ENCODE measurements at places on chromosomes 1 and 21.
A peak's percentile ranks its signal among the peaks of the same experiment; 100 is the strongest.

GRCh38 chr1:240790856-240791255, 178.9 kb upstream of the GREM2 start:
- no peak for DNase-seq

- DNase-seq = no peak
Observed at GRCh38 chr1:227124473-227124872, 184.4 kb downstream of the COQ8A start.

GRCh38 chr1:77514921-77515776, 167.3 kb downstream of the ZZZ3 start:
- DNase-seq = no peak

DNA sequence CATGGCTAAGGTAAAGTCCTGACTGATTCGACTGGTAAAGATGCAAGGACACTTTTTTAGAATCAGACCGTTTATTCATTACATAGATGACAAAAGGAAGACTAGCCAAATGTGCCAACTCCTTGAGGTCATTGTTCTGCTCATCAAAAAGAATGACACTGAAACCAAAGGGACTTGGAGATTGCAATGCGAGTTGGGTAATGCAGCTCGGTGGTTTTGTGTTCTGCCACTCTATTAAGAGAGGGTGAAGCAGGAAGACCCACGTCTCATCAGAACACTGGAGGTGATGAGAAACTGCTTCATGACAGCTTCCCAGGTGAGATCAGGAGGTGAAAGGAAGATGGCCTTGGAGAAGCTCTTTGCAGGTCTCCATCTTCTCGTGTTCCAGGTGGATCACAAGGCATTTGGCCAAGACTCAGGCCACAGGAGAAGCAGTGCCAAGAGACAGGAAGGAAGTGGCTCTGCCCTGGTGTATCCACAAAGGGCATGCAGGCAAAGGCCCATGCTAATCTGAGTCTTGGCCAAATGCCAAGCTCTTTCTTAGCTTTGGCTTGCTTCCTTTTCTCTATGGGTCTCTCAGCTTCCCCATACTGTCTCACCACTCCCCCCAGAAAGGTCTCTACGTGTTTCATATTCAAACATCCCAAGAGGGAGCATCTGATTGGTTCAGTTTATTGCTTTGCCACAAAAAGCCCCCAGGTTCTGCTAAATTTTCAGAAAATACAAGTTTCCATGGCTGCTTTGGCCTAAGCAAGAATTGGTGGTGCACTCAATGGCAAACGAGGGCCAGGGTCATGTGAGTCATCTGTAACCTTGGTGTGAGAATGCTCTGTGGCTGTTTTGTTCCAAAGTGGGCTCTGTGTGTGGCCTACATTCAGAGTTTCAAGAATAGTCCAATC, 5.7 kb upstream of the CCT8 start:
- DNase-seq = peak; percentile 14

GRCh38 chr1:248140846-248141245, 4.1 kb upstream of the OR2M5 start:
- DNase-seq = no peak

DNA sequence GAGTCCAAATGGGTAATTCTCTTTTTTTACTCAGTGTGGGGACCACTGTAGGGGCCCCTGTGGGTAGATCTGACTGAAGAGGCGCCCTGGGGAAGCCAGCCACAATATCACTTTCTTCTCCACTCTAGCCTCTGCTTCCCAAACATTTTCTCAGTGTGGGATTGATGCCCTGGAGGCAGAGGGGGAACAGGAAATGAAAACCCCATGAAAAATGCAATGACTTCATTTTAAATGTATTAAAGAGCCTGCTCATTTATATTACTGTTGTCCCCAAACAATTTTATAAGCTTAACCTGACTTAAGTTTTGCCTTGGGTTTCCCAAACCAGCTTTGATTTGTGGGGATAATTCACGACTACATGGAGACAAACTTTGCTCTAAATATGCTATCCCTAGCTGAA, 181.9 kb downstream of the C1orf94 start:
- no peak for DNase-seq

DNA sequence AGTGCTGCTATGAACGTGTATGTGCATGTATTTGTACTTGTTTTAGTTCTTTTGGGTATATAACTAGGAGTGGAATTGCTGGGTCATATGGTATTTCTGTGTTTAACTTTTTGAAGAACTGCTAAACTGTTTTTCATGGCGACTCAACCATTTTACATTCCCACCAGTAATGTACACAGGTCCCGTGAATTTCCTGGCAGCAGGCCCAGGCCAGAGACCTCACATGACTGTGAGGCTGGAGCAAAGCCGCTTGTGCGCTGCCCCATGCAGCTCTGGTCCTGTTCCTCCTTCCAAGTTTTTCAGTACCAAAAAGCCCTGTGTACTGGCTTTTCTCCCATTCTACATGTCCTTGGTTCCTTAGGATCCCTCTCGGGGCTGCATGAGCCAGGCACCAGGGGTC, 29.6 kb downstream of the ACOT11 start:
- peak; percentile 41 for DNase-seq

GRCh38 chr1:47491341-47491753, 53.5 kb downstream of the FOXD2 start:
- DNase-seq = no peak

DNA sequence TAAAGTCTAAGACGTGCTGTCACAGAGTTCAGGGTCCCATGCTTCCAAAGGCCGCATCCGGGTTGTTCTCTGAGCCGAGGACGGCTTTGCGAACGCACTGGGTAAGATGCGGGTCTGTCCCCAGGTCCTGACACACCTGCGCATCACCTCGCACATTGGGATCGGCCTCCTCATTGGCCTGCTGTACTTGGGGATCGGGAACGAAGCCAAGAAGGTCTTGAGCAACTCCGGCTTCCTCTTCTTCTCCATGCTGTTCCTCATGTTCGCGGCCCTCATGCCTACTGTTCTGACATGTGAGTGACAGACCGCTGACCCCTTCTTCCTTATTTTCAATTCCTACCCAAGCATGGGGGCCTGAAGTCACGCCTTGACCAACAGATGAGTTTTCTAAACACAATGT, 25.3 kb downstream of the TFF3 start:
- DNase-seq = no peak

GRCh38 chr1:51648180-51649109, 31.6 kb downstream of the OSBPL9 start:
- DNase-seq = peak; percentile 84

DNA sequence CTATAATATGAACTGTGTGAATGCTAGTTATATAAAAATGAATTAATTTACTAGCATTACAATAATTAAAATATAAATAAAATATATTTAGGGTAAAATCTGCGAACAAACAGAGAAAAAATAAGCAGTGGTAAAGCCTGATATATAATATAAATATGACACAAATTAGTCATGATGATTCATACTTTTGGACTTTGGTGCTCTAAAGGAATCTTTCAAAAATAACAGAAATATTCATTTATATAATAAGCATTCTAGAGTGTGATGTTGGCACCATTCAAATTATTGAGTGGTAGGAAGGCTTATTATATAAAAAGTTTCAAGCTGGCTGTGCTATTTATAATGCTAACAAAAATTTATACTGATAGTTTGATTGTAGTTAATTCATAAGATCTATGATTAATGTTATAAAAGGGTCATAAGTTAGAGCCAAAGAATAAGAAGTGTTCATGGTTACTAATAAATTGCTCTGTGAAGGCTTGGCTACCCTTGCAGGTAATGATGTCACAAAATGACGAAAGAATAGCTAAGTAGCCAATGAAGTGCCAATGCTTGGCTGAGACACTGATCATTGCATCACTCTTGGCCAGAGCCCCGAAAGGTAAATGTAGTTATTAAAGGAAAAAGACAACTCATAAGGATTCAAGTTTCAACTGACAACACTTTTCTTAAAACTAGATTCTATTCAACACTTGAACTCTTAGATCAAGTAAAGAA, 108.7 kb downstream of the USH2A start:
- DNase-seq = peak; percentile 39

GRCh38 chr1:203760506-203760905, 4.5 kb upstream of the LAX1 start:
- no peak for DNase-seq

DNA sequence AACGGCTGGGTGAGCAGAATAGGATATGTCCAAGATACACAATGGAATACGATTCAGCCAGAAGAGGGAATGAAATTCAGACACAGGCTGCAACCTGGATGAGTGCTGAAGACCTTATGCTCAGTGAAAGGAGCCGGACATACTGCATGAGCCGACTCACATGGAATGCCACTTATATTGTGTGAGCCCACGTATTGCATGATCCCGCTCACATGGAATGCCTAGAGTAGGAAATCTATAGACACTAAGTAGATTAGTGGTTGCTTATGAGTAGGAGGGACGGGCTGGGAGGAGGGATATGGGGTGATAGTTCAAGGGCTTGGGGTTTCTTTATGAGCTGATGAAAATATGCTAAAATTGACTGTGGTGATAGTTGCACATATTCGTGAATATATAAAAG, 26.8 kb downstream of the TMPRSS2 start:
- DNase-seq = no peak

- DNase-seq = no peak
Observed at GRCh38 chr1:9120312-9120958, 8.5 kb downstream of the GPR157 start.

DNA sequence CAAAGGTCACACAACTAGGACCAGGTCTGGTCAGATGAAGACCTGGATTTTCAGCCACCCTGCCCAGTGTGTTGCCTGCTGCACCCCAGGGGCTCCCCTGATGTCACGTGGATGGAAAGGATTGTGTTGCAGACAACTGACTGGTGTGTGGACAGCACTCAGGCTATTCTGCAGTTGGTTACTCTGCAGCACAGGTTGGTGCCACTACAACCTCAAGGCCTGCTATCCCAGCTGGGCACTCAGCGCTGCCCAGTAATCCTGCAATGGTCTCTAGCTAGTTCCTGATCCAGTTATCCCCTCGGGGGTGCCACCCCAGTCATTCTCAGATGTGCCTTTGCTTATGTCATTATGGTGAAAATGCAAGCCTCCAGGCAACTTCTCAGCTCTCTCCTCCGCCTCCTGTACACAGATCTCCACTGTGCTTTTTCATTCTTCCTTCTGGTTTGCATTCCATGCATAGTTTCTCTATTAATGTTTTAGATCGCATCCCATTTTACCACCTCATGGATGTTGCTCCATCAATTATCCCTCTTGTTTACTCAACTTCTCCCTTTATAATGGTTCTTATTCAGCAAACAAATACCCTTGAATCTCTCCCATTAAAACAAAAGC, 503.2 kb upstream of the CAMK1G start:
- DNase-seq = no peak

- DNase-seq = no peak
Observed at GRCh38 chr21:16169779-16170178, 440.0 kb downstream of the USP25 start.

DNA sequence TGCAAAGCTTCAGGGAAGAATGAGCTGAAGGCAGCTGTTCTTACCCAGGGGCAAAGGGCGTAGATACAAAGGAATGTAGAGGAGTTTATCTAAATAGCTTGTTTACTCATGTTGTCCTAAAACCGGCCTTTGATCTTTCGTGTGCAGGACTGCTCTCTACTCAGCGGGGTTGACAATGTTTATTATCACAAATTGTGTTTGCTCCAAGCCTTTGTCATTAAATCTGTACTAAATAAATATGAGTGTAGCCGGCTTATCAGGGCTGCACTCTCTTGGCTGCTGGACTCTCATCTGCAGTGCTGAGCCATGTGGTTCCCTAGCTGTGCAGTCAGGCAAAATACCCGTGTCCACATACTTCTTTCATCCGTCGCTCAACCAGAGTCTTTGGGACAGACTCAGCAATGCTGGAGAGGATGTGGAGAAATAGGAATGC, 199.0 kb downstream of the LBR start:
- DNase-seq = no peak

DNA sequence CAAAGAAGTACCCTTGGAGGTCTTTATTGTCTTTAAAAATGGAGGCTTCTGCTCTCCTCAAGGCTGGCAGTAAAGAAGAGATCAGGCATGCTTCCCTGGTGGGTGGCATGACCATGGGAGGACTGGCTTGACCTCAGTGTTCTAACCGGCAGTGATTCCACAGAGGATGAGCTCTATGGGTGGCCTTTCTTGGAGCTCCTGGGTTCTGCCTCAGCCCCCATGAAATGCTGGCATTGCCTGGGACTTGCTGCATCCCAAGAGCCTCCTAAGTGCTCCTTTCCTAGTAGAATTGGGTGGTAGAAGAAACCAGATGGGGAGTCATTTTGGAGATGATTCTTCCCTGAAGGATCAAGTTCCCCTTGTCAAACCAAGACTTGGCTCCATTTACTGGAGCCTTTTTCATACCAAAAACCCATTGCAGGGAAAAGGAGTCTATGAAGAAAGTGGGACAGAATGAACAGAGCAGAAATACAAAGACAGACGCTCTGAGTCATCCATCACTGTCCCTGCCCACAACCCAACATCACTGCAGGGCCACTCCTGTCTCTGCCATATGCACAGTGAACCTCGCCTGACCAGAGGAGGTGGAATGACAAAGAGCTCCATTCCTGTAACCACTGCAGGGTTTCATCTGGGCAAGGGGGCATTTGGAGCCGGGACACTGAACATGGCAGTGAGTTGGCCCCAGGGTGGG, 42.4 kb downstream of the RIMS3 start:
- no peak for DNase-seq

DNA sequence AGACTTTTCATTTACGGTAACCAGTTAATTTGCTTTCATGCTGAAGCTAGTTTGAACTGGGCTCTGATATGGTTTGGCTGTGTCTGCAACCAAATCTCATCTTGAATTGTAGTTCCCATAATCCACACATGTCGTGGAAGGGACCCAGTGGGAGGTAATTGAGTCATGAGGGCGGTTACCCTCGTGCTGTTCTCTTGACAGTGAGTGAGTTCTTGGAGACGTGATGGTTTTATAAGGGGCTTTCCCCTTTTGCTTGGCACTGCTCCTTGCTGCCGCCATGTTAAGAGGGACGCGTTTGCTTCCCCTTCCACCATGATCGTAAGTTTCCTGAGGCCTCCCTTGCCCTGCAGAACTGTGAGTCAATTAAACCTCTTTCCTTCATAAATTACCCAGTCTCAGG, 10.3 kb upstream of the FHAD1 start:
- DNase-seq = peak; percentile 52
